ENCODE measurements at places on chromosomes 3 and 15. TPM values are rescaled to one million over a fixed set of nuclear protein-coding genes. Genes with fewer than 3 reads are reported as not detected.

The ERC2 gene
- polyA plus RNA-seq = 0.39 TPM

The IQCF5 gene
- not detected for polyA plus RNA-seq

The AADACL2 gene
- polyA plus RNA-seq = not detected

The ECE2 gene
- polyA plus RNA-seq = not detected

The TNFSF10 gene
- 4.3 TPM for polyA plus RNA-seq

The A4GNT gene
- polyA plus RNA-seq = not detected

The SAMMSON gene
- not detected for polyA plus RNA-seq

All from mammary epithelial cell (primary cell).